Stimulated activated CD8-positive, alpha-beta memory T cell treated with anti-CD3 and anti-CD28 coated beads, Interleukin-4, amount 100 ng/mL, for 1 hour (primary cell): ENCODE measurements at places on chromosomes 7 and 10.

GRCh38 chr7:91915401-91916050 is 25.1 kb upstream of the AKAP9 start:
- no peak for DNase-seq

DNA sequence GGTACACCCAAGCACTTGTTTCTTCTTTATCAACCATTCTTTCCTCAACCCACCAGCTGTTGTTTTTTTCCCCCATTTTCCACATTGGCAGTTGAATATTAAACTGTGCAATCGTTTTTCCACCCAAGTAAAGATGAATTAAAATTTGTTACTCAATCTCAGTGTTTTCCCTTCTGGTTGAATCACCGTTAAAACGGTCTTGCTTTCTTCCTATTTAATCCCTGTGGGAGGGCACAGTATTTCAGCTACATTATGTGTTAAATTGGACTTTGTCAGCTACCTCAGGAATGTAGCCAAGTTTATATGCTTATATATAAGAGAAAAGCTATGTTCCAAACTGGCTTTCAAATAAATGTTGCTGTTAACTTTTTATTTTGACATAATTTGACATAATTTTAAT is 19.9 kb downstream of the SLC35G1 start:
- DNase-seq, result no peak

DNA sequence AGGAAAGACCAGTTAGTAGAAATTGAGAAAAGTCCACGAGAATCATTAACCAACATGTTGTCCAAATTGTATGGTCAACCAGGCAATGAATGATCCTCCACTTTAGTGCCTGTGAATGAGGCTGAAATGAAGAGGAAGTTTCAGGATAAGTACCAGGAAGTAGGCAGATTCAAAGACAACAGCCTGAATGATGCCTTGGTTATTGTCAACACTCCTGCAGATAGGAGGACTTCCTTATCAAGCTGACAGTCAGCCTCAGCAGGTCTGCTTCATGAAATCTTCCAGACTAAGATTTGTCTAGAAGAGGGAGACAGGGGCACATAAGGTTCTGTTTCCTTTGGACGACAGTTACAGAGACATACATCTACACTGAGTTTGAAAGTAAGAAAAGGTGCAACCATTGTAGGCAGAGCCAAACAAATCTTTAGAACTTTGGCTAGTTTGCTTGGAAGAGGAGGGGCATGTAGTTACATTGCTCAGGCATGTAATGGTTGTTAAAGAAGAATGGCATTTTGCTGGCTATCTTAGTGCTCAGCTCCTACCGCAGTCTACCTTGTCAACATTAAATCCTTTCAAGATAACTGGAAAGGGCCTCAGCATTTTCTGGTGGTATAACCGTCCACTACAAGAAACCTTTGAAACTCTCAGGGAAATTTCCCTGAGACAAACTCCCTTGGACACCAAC is 81.4 kb downstream of the ABI1 start:
- no peak for DNase-seq

DNA sequence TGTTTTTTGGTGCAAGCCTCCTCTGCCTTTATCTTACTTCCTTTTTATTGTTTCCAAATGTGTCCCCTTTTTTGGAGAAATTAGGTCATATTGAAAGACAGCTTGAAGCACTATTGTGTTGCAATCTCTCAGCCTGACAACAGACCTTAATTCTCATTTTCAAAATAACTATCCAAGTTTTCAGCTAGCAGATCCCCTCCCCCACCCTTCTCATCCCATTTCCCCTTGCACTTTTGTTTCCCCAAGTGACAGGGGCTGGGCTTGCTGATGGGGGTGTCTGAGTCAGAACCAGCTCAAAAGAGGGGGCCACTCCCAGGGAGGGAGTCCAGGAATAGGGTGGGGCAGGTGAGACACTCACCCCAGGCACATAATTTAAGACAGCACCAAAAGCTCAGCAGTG is 75.3 kb downstream of the MKI67 start:
- no peak for DNase-seq

DNA sequence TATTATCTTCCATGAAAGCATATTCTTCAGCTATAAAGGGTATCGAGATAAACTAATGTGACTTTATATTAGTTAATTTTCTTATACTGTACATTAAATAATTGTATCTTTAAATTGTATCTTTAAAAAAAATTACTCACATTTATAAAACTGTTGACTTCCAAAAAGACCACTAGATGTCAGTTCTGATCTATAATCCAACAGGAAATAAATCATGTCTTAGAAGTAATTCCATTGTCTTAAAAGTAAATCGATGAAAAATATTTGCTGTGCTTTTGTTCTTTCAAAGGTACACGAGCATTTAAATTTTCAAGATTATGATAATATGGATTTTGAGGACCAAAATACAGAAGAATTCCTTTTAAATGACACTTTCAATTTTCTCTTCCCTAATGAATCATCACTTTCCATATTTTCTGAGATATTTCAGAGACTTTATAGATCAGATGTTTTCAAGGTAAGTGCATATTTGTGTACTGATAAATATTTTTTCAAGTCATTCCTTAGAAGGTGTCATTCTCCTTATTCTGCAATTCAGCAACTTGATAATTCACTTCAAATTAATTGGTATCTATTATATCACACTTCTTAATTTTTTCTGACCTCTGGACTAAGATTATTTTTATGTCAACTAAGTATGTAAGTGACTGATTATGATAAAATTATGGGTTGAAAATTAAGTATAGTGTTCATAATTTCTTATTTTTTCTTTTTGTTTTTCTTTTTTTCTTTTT is 138.5 kb downstream of the CPED1 start:
- DNase-seq, result no peak

- no peak for DNase-seq
These were observed 31.9 kb downstream of the FAM107B start for GRCh38 chr10:14742815-14743214.

DNA sequence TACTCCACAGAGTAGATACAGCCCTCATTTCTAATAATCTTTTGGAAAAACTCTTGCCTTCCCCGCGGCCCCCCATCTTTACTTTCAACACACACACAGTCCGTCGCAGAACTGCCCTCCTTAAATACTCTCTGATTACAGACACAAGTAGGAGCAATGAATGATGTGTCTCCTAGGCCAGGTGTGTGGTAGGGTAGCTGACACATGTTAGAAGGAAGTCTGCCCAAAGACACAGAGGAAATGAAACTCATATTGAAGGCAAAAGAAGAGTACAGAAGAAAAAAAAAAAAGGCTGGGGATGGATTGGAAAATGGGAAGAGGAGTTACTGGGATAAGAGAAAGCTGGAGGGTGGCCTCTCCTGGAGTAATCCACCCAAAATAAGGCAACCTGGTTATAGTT is 14.6 kb downstream of the OPALIN start:
- DNase-seq, result no peak

DNA sequence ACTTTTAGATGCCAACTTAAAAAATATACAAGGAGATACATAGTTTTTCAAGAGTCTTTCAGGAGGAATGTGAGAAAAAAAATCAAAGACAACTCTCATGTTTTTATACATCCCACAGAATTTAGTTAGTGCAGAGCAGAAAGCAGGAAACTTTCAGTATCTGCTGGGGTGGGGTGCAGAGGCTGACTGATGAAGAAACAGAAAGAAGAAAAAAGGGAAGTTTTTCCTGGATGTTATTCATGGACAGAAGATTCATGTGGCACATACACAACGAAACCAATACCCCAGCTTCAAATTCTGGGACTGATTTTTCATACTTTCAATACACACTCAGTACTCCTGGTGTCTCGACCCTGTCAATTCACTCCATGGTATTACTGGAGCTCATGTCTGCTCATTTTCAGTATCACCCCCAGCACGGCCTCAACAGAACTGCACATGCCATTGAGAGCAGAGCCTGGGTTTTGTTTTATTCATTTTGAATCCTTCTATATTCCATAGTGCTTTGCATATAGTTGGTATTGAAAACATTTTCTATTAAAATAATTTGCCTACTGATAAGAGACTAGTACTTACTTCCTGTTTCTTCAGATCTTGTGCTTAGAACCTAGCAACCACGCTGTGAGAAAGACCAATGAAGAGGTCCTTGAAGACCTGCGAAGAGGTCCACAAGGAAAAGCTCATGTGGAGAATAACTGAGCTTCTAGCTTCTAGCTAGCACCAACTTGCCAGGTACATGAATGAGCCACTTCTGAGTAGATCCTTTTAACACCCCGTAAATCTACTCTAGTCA is 49.0 kb downstream of the NDUFB2 start:
- no peak for DNase-seq

GRCh38 chr10:90197766-90198165 is 496.4 kb downstream of the KIF20B start:
- DNase-seq, result no peak

DNA sequence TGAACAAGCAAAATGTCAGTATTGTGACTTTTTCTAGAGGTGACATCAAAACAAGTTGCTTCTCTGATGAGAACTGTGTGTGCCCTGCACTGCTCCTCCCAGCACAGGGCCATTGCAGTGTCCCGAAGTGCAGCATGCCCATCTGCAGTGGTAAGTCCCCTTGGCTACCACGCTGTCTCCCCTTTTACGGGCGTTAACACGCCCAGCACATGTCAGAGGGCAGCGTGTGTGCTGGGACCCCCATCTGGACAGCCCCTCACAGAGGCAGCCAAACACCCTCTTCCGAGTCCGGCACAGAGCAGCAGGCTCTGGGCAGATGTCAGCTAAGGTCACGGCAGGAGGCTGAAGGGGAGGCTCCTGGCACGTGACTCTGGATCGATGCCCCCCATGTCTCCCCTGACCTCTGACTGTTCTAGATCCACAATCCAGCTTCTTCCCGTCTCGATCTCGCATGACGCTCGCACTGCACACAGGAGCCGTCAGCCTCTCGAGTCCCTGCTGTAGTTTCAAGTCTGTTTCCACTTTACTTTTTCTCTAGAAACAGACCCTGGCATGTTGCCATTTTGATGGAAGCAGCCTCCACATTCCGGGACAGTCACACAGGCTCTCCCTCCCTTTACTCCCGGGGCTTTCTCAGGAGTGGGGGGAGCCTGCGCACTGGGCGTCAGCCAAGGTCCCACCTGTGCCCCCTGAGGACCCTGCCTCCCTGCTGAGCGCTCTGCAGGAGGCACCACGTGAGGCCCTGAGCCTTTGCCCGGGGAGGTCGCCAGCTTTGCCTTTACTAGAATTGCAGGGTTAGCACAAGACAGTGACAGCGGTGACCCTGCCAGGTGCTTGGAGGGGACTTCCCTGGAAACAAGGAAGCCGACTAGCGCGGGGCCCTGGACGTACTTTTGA is 133.8 kb downstream of the TCERG1L start:
- DNase-seq, result no peak

- no peak for DNase-seq
These were observed 7.4 kb downstream of the CREB5 start for GRCh38 chr7:28419716-28420115.

DNA sequence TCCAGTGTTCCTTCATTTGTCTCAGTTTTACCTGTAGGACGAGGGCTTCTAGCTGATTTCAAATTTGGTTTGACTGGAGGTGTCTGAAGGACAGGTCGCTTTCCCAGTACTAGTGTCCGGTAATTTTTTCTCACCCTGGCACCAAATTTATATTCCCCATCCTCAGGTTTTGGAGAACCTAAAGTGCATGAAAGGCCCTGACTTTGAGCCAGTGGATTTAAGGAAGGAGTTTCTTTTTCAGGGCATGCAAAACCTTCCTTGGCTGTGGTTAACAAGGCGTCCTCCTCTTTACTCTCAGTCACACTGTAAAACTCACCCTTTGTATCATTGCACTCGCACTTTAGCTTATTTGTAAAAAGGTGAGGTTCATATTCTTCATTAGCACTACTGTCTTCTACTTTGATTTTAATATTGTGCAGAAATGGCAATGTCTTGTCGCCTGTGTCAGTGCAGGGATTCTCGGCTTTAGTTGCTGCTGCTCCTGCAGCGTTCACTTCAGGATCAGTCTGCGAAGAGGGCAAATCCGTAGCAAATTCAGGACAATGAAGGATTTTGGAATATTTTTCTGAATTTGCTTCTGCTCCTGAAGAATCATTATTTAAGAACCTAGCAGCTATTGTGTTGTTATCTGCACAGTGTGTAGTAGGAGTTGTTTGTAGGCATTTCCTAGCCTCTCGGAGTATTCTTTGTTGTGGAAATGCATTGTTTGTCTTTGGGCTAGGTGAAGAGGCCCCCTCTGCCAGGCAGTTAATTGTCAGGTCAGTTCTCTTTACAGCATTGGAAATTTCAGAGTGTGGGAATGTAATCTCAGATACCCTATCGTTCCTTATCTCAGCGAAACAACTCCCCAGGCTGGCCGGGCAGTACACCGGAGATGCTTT is 9.9 kb downstream of the SKIDA1 start:
- DNase-seq, result no peak

- DNase-seq, result no peak
These were observed 590.2 kb downstream of the MAGI2 start for GRCh38 chr7:78863281-78863680.

DNA sequence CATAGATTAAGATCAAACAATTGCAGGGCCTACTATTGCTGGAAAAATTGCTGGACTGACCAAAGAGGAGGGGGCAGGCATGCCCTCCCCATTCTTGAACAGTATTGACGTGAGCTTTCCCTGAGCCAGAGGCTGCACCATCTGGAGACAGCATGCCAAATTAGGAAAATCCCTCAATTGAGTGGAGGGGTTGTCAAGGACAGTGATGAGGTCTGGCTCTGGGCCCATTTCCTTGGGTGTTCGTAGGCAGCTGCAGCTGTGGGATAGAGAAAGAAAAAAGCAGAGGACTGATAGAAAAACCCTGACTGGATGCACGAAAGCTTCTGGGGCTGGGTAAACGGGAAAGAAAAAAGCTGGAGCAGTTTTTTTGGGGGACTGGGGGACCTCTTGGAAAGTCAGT is 22.8 kb upstream of the ORC5 start:
- no peak for DNase-seq

GRCh38 chr10:34565934-34566333 is 249.2 kb downstream of the PARD3 start:
- no peak for DNase-seq

GRCh38 chr10:100743626-100744135 is 1.7 kb upstream of the PAX2 start:
- no peak for DNase-seq

GRCh38 chr10:95459446-95460045 is 101.6 kb downstream of the SORBS1 start:
- no peak for DNase-seq

DNA sequence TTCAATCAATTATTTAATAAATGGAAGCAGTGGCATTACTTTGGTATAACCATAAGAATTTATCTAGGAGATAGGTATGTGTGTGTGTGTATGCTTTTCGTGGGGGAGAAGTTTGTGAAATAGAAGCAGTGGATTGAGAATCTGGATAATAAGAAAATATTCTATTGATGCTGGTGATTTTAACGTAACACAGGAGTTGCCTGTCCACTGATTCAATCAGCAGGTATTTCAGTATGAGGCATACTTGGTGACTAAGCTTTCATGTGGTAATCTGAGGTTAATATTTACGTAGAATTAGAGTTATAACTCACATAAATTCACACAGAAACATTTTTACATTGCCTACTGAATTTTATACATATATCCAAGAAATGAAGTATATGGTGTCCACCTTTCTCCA is 568.0 kb downstream of the ZWINT start:
- no peak for DNase-seq

GRCh38 chr10:69051710-69052487 is 36.0 kb upstream of the SRGN start:
- DNase-seq, result no peak
